ENCODE measurements at places on chromosomes 4 and X. TPM values are rescaled to one million over a fixed set of nuclear protein-coding genes. Genes with fewer than 3 reads are reported as not detected.

- DNase-seq, result no peak
Observed at GRCh38 chrX:85516131-85516530, 136.7 kb upstream of the POF1B start.

- DNase-seq, result peak; percentile 67
Observed at GRCh38 chrX:109839694-109840567, 106.9 kb upstream of the ACSL4 start.

DNA sequence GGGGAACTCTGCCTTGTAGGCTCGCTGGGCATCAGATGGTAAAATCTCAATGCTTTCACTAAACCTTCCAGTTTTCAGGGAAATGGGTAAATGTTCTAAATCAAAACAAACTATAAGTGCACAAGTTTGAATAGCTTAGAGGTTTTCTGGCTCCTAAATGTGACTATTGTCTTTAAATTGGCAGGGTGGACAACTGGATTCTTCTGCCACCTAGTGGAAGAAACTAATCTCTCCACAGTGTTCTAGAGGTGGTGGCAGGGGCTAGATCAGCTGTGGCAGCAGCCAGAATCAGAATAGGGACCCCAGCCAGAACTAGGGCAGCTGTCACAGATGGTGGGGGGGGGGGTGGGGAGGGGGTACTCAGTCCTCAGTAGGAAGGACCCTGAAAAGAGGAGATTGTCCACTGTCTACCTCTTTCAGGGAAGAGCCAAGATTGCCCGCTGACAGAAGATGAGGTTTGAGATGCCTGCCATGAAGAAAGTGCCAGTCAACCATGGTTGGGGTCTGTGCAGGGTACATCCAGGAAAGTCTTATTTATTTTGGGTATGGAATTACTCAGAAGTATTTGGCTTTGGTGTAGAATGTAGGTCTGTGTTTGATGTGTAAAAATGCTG lies 201.4 kb downstream of the CCNG2 start:
- DNase-seq, result peak; percentile 73

DNA sequence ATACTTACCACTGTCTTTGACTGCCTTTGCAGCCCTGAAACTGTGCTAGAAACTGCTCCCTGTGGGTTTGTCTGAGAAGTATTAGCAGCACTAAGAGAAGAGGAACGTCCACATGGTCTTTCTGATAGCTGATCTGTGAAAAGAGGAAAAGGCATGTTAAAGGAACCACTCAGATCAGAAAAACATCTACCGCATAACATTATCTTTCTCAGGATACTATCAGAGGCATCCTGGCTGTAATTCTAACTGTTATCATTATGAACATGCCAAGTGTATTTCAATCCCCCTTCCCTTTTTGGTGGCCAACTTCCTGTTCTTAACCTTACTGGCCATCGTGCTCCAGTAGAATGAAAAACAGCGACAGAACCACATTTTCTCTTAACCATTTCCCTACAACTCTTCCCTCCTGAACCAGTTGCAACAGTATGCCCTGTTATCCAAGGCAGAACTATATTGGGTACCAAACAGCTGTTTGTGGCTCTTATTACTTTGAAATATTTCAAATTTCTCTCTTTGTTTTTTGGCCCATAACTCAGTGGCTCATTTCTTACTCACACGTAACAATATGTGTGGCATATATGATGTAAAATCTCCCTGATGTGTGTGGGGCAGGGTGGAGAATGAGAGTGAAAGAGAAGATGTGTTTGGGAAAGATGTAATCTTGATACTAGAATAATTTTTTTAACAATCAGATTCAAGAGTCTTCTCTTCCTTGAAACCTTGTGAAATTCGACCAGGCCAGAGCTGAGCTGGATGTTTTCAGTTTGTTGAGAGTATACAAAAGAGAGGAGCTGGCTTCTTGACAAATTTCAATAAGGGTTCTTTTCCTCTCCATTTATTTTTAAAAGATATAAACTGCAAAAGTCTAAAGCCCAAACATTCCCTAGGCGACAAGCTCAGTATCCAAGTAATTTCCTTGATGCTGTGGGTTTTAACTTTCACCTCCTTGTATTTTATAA lies 35.2 kb downstream of the ARHGEF6 start:
- no peak for DNase-seq

GRCh38 chrX:153874366-153875125 lies 11.4 kb downstream of the L1CAM start:
- DNase-seq, result no peak

- peak; percentile 62 for DNase-seq
Observed at GRCh38 chr4:102761296-102761701, 531 bp upstream of the MANBA start.

DNA sequence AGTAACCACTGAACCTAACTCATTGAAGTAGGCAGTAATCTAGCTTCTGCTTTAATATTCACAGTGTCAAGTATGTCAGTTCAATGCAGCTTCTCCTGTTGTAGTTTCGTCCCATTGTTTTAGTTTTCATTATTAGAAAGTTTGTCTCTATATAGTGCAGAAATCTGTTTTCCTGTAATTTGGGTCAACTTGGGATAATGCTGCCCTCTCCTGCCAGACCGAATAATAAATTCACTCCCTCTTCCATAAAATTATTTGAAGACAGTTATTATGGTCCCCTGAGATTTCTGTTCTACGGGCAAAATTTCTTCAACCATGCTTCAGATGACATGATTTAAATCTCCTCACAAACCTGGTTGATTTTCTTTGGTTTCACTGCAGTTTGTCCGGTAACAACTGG lies 4.6 kb upstream of the LUZP4 start:
- no peak for DNase-seq

The PPP1R3F gene
- total RNA-seq, result 11.3 TPM

The PRR32 gene
- not detected for total RNA-seq

The IL3RA gene
- not detected for total RNA-seq
